ENCODE measurements at places on chromosomes 5 and 9. TPM values are rescaled to one million over a fixed set of nuclear protein-coding genes. Genes with fewer than 3 reads are reported as not detected.

DNA sequence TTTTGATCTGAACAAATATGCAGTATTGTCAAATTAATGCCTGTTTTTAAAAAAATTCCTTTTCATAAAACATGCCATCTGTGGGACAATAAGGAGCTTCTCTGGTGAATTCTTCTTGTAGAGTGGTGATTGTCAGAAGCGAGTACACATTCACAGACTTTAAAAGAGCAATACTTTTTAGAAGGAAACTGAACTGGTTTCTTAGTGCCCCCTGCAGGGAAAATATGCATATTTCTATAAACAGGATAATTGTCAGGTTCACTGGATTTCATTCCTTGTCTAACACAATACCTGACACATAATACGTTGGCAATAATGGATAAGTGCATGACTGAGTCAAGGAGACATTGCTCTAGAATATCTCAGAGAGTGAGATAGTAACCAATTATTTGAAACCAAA is 133.7 kb downstream of the KIF4B start:
- peak; percentile 47 for DNase-seq

Gene SPTAN1
- total RNA-seq = 263 TPM

- no peak for DNase-seq
These were observed 43.9 kb downstream of the PNPLA7 start for GRCh38 chr9:137506274-137506673.

DNA sequence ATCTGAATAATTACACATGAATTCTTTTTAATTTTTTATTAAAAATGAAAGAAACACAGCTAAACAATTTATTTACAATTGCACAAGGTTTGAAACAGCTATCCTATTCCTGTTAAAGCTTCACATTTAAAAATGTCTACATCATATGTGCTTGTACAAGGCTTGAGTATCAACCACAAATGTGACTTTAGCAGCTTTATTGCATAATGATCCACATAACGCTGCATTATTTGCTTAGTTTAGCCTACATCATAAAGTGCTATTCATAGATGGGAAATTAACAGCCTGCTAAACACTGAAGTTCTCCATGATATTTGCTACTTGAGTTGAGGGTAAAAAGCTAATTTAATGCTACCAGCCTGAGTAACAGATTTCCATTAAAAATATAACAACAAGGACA is 45.0 kb downstream of the TRIM36 start:
- DNase-seq = no peak

- no peak for DNase-seq
These were observed 5.3 kb downstream of the SLC12A7 start for GRCh38 chr5:1106385-1107166.

Gene IL9
- total RNA-seq = not detected

GRCh38 chr9:37788332-37788731 is 3.5 kb upstream of the EXOSC3 start:
- no peak for DNase-seq

DNA sequence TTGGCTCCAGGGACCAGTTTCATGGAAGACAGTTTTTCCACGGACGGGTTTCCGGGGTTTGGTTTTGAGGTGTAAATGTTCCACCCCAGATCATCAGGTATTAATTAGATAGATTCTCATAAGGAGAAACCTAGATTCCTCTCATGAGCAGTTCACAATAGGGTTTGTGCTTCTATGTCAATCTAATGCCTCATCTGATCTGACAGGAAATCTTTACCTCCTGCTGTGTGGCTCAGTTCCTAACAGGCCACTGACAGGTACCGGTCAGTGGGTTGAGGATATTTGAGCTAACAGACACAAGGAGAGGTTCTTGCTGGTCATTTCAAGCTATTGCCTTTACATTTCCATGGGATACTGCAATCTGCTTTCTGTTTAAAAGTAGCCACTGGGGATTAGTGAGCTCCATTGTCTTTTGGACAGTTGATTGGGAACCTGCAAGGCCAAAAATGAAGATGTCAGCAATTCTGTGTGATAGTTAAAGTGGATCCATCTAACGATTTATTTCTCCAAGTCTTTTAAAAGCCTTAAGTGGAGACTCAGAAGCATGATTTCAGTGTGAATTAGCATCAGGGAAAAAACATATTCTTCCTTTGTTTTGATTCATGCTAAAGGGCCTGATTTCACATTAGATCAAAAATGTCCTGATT is 38.6 kb downstream of the MRPS30 start:
- DNase-seq = no peak

- no peak for DNase-seq
These were observed 63.9 kb downstream of the C9orf152 start for GRCh38 chr9:110143950-110144545.

DNA sequence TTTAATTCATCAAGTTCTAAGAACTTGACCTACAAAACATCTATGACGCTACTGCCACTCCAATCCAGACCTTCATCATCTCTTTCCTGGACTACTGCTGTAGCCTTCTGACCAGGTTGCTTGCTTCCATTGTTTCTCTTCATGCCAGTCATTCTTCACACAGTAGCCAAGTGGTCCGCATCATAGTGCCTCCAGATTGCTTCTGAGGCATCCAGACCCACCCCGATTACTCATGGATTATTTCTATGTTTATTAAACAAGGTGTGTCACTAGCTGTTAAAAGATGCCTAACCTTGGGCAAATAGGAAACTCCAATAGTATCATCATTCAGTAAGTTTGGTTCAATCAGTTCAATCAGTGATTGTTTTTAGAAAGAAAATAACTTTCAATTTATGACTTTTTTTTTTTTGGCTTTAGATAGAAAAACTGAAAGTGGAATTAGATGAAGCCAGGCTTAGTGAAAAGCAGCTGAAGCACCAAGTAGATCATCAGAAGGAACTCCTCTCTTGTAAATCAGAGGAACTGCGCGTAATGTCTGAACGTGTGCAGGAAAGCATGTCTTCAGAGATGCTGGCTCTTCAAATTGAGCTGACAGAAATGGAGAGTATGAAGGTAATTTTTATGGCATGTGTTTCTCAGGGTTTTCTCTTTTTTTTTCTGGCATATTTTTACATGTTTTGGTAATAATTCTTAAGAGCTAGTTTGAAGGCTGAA is 9.5 kb downstream of the SPDL1 start:
- DNase-seq = no peak

DNA sequence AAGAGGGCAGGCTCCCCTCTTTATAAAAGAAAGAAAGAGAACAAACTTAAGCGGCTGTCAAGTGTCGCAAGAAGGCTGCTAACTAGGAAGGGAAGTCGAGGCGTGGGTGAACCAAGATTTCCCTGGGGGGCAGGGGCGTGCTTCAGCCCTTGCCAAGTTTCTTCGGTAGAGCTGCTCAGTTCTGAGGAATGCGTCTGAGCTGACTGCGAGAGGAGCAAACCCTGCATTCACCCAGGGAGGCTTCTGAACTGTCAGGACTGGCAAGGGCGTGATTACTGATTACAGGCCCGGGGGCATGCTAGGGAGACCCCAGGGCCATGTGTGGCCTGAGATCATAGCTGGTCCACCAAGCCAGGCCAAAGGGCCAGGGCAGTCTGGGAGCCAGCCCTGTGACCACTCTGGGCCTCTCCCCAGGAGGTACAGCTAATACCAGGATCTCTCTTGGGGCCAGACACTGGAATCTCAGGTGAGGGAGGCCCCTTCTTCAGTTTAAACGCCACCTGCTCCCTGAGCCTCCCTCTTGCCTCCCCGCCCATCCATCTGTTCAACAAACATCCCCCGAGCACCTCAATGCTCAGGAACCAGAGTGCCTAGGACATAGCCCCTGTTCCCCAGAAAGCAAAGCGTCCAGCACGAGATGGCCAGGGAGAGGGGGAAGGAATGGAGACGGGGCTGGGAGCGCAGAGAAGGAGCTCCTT is 30.9 kb downstream of the SARDH start:
- DNase-seq = peak; percentile 47

- no peak for DNase-seq
These were observed 18.0 kb upstream of the JADE2 start for GRCh38 chr5:134507452-134507851.

Gene SLC34A3
- not detected for total RNA-seq

GRCh38 chr9:124000161-124000783 is 11.3 kb upstream of the LHX2 start:
- DNase-seq = no peak

GRCh38 chr5:30152431-30152830 is 1041.1 kb upstream of the CDH6 start:
- no peak for DNase-seq

GRCh38 chr9:129624168-129624759 is 1.7 kb upstream of the NTMT1 start:
- DNase-seq = peak; percentile 52

- no peak for DNase-seq
These were observed 77.7 kb downstream of the OLFM1 start for GRCh38 chr9:135165003-135165711.

DNA sequence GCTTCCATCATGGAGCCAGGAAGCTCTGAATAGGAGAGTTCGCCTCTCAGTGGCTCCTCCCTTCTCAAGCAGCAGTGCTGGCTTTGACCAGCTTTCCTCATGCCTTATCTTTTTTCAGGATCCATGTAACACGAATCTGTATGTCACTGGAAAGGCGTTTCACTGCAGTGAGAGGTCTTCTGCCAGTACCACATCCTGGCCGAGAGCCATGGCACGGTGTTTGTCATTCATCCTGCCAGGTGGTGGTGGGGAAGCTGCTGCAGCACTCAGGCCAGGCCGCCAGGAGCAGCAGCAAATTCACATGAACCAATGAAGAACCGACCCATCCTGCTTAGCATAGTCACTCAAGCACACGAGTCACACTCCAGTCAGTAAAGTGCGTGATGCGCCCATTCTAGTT is 179.0 kb downstream of the FANCC start:
- DNase-seq = no peak

Gene DNAJC18
- 21.2 TPM for total RNA-seq

- DNase-seq = no peak
These were observed 49.2 kb upstream of the TNC start for GRCh38 chr9:115167175-115167574.

GRCh38 chr5:53779541-53779981 is 219.1 kb downstream of the NDUFS4 start:
- peak; percentile 39 for DNase-seq

GRCh38 chr5:115396081-115396480 is 99.6 kb upstream of the CCDC112 start:
- DNase-seq = peak; percentile 79

GRCh38 chr5:125829349-125829748 is 593.9 kb upstream of the GRAMD2B start:
- no peak for DNase-seq

Gene CFAP157
- 2.9 TPM for total RNA-seq

- DNase-seq = no peak
These were observed 45.7 kb upstream of the GPR151 start for GRCh38 chr5:146561711-146562110.

DNA sequence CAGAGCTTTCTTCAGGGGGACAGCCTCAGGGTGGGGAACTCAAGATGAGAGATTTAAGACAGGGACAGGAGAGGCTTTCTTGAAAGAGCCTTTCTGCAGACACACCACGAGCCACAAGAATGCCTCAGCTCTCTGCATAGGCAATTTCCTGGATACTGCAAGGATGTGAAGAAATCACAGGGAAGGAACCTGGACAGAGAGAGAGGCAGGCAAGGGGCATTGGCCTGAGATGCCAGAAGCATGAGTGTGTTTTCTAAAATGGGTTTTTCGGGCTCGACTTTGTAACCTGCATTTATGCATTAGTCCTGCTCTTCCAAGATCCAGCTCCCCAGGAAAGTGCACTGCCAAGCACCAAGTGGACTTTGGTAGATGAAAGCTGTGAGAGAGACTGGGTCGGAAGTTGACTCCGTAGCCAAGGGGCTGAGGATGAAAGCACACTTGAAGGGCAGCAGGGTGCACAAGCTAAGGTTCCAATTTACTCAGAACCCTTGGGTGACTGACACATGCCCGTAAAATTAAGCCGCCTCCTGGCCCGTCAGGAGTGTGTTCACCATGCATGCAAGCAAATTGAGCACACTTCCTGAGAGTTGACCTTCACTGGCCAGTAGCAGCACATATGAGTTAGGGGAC is 90.9 kb downstream of the CFAP90 start:
- no peak for DNase-seq

- DNase-seq = no peak
These were observed 17.3 kb upstream of the RNU6ATAC start for GRCh38 chr9:134181648-134182034.

Gene USP20
- total RNA-seq = 27.2 TPM

DNA sequence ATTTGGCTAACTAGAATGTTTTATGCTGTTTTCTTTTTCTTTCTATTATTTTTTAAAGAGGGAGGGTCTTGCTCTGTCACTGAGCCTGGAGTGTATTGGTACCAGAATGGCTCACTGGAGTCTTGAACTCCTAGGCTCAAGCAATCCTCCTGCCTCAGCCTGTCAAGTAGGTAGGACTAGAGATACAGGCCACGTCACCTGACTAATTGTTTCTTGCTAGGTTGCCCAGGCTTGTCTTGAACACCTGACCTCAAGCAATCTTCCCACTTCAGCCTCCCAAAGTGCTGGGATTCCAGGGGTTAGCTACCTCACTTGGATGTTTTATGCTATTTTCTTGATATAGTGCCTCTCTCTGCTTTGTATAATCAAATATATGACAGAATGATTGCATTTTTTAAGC is 166.2 kb downstream of the AOPEP start:
- DNase-seq = no peak

DNA sequence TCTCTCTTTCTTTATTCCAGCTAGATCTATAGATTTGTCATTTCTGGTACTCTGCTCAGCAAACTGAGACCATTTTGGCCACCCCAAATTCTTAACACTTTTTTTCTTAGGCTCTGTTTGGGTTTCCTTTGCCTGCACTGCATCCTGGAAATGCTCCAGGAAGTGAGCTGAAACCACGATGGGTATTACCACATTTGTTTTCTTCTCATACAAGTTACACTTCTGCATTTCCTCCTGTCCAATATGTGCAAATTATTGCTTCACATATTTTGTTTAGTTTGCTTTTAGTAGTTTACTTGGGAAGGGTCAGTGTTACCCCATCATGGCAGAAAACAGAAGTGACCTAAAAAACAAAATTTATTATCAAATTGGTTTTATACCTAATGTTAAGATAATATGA is 498.6 kb upstream of the GRIN3A start:
- no peak for DNase-seq

Gene CCDC171
- 61.4 TPM for total RNA-seq

Gene CSF1R
- 48.9 TPM for total RNA-seq

DNA sequence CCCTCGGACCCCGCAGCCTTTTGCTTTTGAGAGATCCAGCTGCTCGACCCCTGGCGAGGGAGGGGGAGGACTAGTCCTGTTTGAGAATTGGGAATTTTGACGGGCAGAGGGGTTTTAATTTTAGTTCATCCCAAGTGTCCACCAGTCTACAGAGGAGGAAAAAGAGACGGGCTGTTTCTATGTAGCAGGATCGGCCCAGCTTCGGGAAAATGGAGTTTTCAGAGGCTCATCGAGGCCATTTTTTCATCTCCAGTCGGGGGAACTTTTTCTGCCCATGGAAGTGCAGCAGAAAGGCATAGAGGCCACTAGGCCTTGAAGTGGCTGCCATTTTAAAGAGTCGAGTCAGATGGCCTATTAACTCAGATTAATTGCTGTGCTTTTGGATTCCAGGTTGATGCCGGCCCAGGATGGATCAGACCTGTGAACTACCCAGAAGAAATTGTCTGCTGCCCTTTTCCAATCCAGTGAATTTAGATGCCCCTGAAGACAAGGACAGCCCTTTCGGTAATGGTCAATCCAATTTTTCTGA is 1.2 kb downstream of the NSD1 start:
- no peak for DNase-seq

Gene ECPAS
- 56.3 TPM for total RNA-seq

Gene IL5
- 7.7 TPM for total RNA-seq

Measured in umbilical cord (tissue), 2 donors.